ENCODE measurements at places on chromosomes 2 and 18. TPM values are rescaled to one million over a fixed set of nuclear protein-coding genes. Genes with fewer than 3 reads are reported as not detected.

Gene SNORC
- polyA plus RNA-seq, result 0.68 TPM

Gene MAPRE3
- polyA plus RNA-seq, result 87.1 TPM

Gene RMND5A
- polyA plus RNA-seq, result 40.8 TPM

Gene C2orf92
- polyA plus RNA-seq, result 10.7 TPM

Gene SERPINB13
- polyA plus RNA-seq, result not detected

Gene ANXA4
- 2.5 TPM for polyA plus RNA-seq

Gene CLEC4F
- not detected for polyA plus RNA-seq

Gene POTEC
- polyA plus RNA-seq, result not detected

Measured in neural cell (in vitro differentiated cells).